Lower leg skin (tissue), 4 donors: ENCODE measurements at places on chromosomes 4 and X.

DNA sequence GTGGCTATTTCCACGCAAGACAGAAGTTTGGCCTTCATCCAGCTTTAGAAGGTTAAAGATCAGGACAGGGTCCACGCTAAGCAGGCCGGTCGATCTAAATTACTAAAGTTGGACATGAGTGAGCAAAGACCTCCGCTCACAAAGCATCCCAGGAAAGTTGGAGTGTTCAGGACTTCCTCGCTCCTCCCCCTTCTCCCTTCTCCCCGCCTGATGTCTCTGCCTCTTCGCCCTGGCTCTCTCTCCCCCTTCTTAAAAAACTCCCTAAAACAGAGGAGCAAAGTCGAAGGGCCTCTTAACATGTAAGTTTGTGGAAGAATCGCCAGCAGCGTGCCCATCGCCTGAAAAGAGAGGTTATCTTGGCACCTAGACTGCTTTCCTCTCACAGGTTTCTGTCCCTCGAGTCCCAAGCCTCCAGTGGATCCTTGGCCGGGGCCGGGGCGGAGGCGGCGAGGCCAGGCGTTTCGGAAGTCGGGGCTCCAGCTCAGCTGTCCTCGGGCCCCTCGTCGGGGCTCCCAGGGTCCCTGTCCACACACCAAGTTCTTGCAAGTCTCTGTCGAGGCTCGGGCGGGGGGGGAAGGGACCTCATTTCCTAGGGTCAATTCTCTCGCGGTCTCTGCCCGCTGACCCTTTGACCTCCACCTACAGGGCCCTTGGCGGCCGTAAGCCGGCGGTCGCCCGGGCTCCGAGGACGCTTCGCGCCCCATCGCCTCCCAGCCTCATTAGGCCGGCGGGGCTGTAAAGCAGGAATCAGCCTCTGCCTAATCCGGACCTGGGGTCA is 7.6 kb downstream of the ZIC3 start:
- no peak for DNase-seq

GRCh38 chrX:43743100-43743822 is 87.2 kb downstream of the MAOA start:
- DNase-seq = no peak

GRCh38 chrX:13647709-13648212 is 5.2 kb upstream of the TCEANC start:
- DNase-seq = no peak

- DNase-seq = no peak
Measured at GRCh38 chrX:9614016-9614415, 149.2 kb downstream of the TBL1X start.

DNA sequence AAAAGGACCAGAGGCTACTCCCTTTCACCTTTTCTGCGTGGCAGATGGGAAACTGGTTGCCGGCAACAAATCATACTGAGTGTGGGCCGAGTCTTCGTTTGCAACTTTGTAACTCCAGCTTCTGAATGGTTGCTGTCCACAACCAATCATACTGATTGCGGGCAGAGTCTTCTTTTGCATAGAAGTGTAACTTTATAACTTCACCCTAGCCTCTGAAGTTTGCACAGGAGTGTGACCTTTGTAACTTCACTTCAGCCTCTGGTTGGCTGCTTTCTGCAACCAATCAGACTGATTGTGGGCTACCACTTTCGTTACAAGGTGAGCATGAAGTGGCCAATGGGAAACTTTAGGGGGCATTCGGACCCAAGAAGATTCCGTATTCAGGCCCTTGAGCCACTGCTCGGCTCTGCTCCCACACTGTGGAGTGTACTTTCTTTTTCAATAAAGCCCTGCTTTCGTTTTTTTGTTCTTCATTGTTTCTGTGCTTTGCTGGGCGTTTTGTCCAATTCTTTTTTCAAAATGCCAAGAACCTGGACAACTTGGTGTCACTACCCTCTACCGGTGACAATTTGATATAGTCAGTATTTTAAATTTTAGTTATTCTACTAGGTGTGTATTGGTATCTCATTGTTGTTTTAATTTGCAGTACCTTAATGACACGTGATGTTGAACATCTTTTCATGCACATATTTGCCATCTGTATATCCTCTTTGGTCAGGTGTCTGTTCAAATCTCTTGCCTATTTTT is 9.0 kb upstream of the PAGE5 start:
- DNase-seq = no peak

DNA sequence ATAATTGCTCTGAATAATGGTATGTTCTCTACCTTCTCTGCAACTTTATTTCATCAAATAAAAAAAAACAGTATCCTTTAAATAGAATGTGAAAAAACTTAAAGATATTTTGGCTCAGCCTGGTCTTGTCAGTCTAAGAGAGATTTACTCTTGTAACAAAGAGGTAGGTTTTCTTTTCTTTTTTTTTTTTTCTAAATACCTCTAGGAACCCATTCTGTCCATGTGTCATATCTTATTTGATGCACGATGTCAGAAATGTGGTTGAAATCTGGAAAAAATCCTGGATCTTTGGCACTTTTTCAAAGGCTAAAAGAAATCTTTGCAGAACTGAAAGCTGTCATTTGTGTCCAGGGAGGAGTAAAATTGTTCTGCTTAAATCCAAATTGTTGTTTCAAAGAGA is 17.3 kb upstream of the FGF5 start:
- no peak for DNase-seq

- DNase-seq = no peak
Measured at GRCh38 chr4:152524427-152524826, 11.5 kb downstream of the FBXW7 start.

- no peak for DNase-seq
Measured at GRCh38 chr4:8866421-8866820, 5.2 kb downstream of the HMX1 start.

DNA sequence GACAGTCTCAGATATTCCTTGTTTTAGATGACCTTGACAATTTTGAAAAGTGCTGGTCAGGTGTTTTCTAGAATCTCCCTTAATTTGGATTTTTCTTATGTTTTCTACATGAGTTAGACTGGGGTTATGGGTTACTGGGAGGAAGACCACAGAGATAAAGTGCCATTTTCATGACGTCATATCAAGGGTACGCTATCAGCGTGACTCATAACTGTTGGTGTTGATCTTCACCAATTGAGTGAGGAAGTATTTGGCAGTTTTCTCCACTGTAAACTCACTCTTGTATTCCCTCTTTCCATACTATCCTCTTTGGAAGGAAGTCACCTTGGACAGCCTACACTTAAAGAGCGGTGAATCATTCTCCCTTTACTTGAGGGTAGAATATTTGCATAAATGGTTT is 56.9 kb downstream of the MAGEC1 start:
- DNase-seq = no peak

DNA sequence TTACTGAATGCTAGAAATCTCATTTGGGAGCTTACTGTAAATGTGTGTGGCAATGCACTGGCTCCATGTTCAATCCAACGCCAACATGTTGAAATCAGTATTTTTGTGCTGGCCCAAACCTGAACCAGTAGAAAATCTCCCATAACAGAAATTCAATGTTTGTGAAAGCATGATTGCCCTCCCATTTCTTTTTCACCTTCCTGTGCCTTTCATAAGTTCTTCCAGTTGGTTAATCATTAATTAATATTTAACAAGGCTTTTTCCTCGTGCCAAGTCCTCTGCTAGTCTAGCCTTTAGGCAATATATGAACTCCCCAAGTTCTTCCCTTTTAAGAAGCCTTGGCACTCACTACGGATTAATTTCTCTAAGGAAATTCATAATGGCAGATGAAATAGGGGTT is 1.3 kb upstream of the PLS3 start:
- no peak for DNase-seq

DNA sequence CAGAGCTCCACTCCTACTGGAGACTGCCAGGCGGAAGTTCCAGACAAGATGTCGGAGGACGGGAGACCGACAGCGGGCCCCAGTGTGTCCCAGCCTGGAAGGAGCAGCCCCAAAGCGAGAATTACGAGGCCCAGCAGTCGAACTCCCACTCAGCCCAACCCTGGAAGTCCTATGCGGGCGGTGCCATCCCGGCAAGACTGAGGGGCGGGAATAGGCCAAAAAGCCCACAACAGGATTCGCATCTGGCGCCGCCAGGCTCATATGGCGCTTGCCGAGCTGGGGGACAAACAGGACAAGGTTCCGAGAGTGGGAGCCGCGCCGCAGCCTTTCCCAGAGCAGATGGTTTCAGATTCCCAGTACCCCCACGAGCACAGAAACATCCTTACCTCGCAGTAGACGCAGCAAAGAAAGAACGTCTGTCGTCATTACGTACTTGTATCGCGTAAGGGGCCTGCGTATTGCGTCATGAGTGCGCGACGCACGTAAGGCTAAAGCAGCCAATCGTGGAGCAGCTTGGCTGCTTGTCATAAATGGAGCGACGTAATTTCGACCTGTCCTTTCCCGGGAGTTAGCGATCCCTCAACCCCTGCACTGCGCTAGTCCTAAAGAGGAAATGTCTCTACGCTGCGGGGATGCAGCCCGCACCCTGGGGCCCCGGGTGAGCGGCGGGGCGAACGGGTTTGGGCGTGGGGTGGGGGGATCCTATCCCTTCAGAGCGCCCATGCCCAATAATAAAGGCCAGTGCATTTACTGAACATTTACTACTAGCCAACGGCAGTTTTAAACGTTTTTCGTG is at the start of the genes LIAS and RPL9:
Gene LIAS, plus strand, starts transcription at position 552 of the 796 bp plus-strand sequence. Its CDS starts 62 bp downstream, at position 614.
Gene RPL9, minus strand, starts transcription at position 418 of the 796 bp plus-strand sequence. CDS start 483 bp downstream, outside the sequence.
- DNase-seq = peak; percentile 99

DNA sequence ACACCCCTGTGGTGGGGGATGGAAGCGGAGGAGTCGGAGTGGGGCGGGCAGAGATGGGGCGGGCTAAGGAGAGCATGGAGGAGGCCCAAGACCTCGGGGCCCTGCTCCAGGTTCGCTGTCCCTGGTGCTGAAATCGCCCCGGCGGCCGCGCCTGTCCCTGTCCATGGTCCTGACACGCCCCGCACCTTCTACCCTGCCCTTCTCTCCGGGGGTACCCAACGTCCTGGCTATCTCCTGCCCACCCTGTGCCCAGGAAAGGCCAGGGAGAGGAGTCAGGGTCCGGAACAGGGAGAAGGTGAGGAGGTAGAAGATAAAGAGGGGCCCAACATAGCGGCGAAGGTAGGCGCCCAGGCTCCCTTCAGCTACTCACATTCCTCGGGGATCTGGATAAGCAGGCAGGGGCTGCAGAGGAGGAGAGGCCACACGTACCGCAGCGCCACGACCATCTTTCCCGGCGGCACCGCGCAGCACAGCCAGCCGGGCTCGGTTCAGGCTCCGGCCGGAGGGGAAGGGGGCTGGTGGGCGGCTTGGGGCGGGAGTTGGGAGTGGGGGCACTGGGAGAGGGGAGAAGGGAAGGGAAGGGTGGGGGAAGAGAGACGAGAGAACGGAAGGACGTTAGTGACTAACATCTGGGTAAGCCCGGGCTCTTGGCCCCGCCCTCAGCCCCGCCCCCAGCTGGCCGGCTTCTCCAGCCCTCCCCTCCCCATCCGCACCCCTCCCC is 10.4 kb downstream of the L1CAM start:
- no peak for DNase-seq

DNA sequence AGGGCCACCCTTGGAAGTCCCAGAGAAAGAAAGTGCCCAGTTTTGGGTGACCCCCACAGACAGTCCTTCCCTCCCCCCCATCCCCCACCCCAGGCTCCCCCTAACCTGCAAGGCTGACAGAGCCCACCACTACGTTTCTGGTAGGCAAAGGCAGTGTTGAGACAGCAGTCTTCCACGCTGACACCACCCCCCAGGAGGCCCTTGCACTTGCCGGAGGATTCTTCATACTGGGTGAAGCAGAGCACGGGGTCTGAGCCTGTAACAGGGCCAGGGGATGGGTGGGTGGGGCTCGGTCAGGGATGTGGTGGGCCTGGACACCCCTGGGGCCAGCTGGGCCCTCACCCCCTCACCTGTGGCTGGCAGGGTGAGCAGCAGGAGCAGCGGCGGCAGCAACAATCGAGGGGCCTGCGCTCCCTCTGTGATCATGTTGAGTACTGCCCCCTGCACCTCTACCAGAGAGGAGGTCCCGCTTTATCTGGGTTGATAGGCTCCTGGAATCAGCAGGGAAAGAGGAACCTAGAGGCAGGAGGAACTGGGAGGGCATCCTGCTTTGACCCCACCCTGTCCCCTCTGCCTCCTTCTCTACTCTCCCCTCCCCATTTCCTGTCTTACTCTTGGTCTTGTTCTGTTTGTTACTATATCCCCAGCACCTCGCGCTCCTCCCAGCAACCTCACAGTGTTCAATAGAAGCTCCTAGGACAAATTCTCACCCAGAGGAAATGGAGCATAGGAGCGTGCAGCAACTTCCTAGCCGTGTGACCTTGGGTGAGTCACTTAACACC is at the start of gene CFP:
Gene CFP, minus strand, starts transcription at position 512 of the 782 bp plus-strand sequence. Its CDS starts 86 bp downstream, at position 426.
- no peak for DNase-seq

DNA sequence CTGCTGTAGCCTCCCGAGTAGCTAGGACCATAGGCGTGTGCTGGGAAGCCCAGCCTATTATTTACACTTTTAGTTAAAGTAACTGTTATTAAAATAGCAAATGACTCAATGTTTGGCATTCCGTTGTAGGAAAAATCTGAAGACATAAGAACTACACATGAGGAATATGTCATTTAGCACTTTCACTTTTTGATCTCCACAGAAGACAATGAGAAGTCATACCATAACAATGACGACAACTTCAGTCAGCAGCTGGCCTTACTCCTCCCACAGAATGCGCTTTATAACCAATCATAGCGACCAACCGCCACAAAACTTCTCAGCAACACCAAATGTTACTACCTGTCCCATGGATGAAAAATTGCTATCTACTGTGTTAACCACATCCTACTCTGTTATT is 6.7 kb downstream of the GPR34 start:
- DNase-seq = no peak

DNA sequence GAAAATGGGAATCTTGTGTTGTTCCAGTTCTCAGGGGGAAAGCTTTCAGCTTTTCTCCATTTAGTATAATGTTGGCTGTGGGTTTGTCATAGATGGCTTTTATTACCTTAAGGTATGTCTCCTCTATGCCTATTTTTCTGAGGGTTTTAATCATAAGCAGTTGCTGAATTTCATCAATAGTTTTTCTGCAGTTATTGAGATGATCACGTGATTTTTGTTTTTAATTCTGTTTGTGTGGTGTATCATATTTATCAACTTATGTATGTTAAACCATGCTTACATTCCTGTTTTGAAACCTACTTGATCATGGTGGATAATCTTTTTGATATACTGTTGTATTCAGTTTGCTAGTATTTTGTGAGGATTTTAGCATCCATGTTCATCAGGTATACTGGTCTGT is 66.8 kb upstream of the CENPE start:
- no peak for DNase-seq

- DNase-seq = peak; percentile 24
Measured at GRCh38 chrX:66074920-66075879, 35.3 kb upstream of the VSIG4 start.

- no peak for DNase-seq
Measured at GRCh38 chrX:30570505-30570904, 7.1 kb downstream of the TASL start.

DNA sequence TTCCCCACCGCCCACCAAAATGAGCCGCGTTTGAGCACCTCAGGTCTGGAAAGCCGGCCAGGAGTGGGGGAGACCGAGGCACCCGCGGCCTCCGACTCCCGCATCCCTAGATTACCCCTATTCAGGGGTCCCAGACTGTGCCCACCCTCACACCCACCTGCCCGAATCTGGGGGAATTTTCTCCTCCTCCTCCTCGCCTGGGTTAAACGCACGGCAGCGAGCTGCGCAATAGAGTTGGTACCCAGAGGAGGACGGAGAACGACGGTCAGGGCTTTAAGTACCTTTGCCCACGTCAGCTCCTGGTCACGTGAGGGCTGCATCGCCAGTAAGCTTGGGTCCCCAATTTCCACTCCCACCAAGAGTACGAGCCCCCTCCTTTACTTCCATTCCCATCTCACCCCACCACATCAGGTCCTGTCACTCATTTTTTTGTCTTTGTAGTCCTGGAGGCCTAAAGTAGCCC is at the start of gene ARMCX2:
Gene ARMCX2, minus strand, starts transcription at position 250 of the 463 bp plus-strand sequence. CDS start 2,262 bp downstream, outside the sequence.
- no peak for DNase-seq
